ENCODE measurements at places on chromosomes 5 and 9. TPM values are rescaled to one million over a fixed set of nuclear protein-coding genes. Genes with fewer than 3 reads are reported as not detected.
A peak's percentile ranks its signal among the peaks of the same experiment; 100 is the strongest.

FBXW5 gene
- total RNA-seq: 75.8 TPM

SELENOP gene
- 148 TPM for total RNA-seq

DNA sequence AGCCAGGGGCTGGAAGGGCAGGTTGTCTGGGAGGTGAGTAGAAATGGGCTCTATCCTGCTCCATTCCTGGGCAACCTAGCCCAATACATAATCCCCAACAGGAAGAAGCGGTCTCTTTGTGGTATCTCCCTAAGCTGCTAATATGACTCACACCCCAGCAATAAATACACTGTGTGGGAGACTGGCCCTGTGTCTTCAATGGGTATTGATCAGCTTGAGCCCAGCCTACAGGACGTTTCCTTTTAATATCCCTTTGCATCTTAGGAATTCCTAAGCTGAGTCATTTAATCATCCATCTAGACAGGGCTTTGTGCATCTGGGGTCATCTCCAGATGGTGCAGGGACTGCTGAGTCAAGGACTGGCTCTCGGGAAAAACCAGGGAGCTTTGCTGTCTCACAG is 207.0 kb upstream of the PANK3 start:
- peak; percentile 19 for DNase-seq

DNA sequence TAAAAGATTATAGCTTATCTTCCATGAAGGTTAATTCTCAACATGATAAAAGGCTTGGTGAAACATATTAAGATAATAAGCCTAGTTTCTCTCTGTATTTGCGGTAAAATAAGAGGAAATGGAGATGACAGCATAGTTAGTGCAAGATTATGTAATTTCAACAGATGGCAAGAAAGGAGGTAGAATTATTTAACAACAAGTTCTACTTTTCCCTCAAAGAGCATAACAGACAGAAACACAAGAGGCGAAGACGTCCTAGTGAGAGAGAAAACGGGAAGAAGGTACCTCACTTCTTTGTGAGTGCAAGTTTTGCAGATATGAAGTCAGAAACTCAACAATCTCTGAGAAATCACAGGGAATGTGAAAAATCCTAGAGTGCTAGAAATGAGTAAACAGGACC is 144.8 kb upstream of the ADCY2 start:
- DNase-seq: peak; percentile 13

- peak; percentile 25 for DNase-seq
Observed at GRCh38 chr5:102823441-102823874, 68.4 kb downstream of the PAM start.

- peak; percentile 51 for DNase-seq
Observed at GRCh38 chr5:170183816-170184687, 48.7 kb upstream of the C5orf58 start.

DNA sequence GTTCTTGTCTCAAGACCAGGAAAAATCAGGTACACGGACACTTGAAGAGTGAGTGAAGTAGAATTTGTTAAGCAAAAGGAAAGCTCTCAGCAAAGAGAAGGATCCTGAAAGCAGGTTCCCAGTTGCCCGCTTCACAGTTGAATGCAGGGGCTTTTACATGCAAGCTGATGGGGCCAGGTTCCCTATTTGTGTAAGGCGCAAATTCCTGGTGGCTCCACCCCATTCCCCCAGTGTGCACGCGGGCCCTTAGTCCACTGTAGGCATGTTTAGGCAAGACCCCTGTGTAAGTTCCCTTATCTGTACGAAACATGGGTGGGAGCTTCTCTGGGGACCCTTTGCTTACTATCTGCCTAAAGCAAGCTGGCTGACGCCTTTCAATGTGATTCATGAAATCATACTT is 2.7 kb upstream of the AGTPBP1 start:
- DNase-seq: no peak

- no peak for DNase-seq
Observed at GRCh38 chr5:1222147-1222546, 3.0 kb upstream of the SLC6A18 start.

DNA sequence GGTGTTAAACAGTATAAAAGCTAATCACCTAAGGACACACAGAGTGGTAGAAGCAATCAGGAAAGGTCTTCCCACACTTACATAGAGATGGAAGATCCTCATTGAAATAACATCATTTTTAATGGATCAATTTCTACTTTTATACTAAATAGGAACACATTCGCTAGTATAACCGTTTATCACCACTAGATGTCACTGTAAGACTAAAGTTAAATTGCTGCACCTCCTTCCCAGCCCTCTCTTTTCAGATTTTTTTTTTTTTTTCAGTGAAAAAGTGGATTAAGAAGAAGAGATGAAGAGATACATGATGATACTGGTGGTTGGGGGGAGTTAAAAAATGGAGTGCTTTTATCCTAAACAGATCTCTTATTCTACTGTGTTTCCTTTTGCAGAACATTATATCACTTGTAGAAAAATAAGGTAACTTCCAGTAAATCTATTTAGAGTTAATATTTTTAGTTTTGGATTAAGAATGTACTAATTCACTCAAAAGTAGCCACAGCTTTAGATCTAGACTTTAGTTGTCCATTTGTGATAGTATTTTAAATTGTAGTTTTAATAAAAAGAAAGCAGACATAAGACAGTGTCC is 116.9 kb upstream of the ARRDC3 start:
- peak; percentile 50 for DNase-seq

Measured in umbilical cord (tissue), 2 donors.